Activated gamma-delta T cell treated with Interleukin-2 at 50 U/mL for 16 hours (primary cell): ENCODE measurements at places on chromosomes 2 and 18.

- DNase-seq = no peak
Measured at GRCh38 chr2:152097801-152098495, 896 bp downstream of the CACNB4 start.

DNA sequence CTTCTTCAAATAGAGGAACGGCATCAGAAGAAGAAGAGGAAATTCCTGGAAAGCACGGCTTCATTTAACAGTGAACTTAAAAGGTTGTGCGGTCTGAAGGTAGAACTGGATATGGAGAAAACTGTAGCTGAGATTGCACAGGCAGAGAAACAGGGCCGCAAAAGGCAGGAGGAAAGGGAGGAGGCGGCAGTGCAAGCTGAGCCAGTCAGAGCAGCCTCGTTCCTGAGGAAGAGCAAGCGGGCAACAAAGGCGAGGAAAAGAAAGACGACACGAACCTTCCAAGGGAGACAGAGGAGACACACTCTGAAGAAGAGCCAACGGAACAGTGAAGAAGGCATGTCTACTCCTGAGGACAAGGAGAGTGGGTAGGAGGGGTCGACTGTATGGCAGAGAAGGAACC is 22.6 kb upstream of the GAREM2 start:
- DNase-seq = no peak

GRCh38 chr2:211479536-211480150 is 923.2 kb downstream of the CPS1 start:
- DNase-seq = no peak

DNA sequence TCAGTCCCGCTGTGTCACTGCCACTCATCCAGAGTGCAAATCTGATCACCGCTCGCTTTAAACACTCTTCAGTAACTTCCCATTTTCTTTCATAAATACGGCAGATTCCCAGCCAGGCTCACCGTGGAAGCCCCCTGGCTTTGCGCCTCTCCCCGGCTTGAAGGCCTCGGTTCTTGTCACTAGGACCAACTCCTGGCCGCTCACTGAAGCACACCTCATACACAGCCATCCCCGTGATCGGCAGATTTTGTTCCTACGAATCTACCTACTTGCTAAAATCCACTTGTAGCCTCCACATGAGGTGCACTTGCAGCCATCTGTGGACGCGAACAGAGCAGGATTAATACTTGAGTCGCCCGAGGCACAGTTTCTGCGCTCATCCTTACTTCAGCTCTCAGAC is 462.4 kb upstream of the MYT1L start:
- no peak for DNase-seq

DNA sequence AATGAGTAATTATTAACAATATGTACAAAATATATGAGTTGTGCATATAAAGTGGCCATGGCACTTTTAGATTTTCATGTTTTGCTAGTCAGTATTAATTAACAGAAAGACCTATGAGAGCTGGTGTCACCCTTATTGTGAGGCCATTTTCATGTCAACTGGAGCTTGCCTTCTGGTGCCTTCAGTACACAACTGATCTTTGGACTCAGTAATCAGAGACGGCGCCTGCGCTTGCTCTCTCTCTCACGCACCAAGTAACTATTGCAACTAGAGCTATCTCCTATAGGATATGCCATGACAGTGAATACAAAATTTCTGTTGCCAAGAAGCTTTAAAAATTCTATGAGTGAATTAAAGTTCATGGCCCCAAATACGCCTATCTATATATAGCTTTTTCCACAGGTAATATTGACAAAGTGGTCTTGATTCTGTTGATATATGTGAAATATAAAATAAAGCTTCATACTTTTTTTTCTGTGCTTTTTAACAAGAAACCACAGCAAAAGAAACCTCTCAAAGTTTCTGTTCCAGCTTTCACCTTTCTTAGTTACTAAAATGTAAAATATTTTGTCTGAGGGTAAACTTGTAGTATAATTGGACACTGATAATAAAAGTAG is 2.9 kb downstream of the SERTAD2 start:
- DNase-seq = no peak

GRCh38 chr2:120576509-120577474 is 158.9 kb upstream of the GLI2 start:
- DNase-seq = no peak
